ENCODE measurements at places on chromosomes 6 and 20. TPM values are rescaled to one million over a fixed set of nuclear protein-coding genes. Genes with fewer than 3 reads are reported as not detected.

The TSPO2 gene
- total RNA-seq, result not detected

The NRSN1 gene
- not detected for total RNA-seq

The TCP11 gene
- under 0.01 TPM for total RNA-seq

The TPX2 gene
- total RNA-seq, result 2.6 TPM

The KHDC1 gene
- total RNA-seq, result 0.68 TPM

The SLC44A4 gene
- total RNA-seq, result 3.1 TPM

The NKAIN2 gene
- 0.07 TPM for total RNA-seq

Data from nasal cavity respiratory epithelium epithelial cell of viscerocranial mucosa (primary cell).